NCI-H2081 treated with DMSO at 0.1 percent for 48 hours (cell line): ENCODE measurements at places on chromosomes 7 and 10.

- no peak for DNase-seq
These were observed 87.1 kb downstream of the NKX6-2 start for GRCh38 chr10:132698761-132699391.

GRCh38 chr10:70418229-70418628 is 14.3 kb downstream of the EIF4EBP2 start:
- DNase-seq, result no peak

DNA sequence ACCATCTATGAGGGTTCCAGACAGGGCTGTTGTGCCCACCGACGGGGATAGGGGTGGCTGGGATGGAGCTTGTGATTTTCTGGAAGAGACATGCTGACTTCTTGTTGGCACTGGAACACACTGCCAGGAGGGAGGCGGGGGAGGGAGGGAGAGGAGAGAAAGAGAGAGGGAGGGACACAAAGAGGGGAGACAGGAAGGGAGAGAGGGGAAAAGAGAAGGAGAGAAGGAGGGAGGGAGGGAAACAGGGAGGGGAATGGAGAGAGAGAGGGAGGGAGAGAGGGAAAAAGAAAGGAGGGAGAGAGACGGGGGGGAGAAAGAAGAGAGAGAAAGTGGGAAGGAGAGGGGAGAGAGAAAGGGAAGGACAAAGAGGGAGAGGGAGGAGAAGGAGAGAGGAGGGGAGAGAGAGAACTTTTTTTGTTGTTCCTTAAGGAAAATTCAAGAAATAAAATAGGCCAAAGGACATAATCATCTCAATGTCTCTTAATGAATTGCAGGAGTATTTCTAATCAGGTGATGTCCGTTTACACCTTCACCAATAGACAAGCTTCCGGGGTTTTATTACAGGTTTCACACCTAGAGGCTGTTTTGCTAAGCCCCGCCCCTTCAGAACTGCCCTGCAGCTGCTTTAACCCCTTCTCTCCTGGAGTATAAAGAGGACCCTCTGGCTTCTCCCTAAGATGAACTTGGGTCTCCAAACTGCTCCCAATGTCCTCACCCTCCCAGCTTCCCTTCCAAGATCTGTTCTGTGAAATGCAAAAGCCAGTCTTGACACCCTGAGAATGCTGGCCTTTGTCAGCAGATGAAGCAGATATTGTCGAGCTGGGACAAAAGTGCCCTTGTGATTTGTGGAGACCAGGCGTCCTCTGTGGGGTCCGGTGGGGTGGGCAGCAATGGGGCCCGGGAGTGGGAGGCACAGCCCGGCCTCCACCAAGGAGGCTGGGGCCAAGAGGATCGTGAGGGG is 82.0 kb upstream of the GTF2IRD1 start:
- DNase-seq, result peak; percentile 27

DNA sequence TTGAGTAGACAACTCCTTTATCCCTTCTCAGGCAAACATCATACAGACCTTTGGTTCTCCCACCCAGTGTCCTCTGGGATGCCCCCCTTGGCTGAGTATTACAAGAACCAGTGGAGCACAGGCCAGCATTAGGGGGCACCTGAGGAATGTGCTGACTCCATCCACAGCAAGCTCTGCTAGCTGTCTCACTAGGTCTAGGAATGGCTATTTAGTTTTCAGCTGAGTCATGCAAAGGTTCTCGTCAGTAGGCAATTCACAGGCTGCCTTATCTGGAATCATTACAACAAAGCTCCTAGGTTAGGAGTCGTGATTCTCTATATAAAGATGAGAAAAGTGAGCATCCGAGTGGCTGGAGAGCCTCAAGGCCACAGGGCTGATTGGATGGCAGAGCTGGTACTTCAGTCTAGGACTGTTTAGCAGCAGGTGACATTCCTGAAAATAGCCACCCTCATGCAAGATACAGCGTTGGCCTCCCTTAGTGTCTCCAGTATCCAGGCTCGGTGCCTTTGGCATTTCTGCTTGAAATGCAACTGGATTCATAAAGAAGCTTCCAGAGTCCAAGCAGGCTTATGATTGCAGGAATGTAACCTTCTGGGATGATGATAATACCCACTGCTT is 75.8 kb downstream of the CDCA7L start:
- DNase-seq, result no peak

GRCh38 chr10:88670497-88670896 is 6.3 kb downstream of the LIPF start:
- DNase-seq, result no peak

GRCh38 chr7:11699666-11700065 is 132.3 kb downstream of the THSD7A start:
- DNase-seq, result no peak

GRCh38 chr10:19977097-19977521 is 160.9 kb downstream of the PLXDC2 start:
- no peak for DNase-seq

- DNase-seq, result no peak
These were observed 293.4 kb upstream of the DKK1 start for GRCh38 chr10:52020702-52021101.

DNA sequence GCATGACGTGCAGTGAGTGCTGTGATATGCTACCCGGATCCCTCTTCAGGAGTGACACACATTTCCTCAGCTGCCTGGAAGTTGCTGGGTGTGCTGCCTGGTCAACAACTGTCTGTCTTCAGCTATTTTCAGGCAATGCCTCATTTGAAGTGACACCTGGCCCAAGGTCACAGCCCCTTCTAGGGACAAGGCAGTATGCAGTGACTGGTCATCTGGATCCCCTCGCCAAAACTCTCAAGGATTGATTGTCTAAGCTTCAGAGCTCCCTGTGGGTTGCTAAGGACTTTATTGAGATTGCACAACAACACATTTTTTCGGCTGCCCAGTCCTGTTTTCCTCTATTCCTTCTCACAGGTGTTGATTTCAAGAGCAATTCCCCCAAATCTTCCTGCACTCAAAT is 108.8 kb downstream of the GNAI1 start:
- no peak for DNase-seq

- DNase-seq, result no peak
These were observed 4.9 kb downstream of the SLC25A13 start for GRCh38 chr7:96316949-96317348.

- no peak for DNase-seq
These were observed 13.9 kb downstream of the CREB3L2 start for GRCh38 chr7:137987968-137988367.

- no peak for DNase-seq
These were observed 40.6 kb downstream of the MICALL2 start for GRCh38 chr7:1418505-1419309.

DNA sequence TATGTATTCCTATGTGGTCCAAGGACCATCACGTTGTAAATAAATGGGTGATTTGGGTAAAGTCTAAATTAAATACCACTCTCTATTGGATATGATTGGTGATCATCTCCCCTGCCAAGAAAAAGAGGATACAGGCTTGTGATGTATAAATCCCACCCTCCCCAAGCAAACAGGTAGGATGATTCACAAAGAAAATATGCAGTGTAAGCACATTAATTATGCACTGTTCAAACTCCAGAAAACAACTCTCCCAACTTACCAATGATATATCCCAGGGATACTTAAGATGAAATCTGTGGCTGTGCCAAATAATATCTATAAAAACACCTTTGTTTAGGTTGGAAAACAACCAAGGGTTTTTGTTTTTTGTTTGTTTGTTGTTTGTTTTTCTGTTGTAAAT is 795.9 kb downstream of the XPNPEP1 start:
- DNase-seq, result no peak

GRCh38 chr7:90777041-90777440 is 180.9 kb downstream of the CDK14 start:
- no peak for DNase-seq

DNA sequence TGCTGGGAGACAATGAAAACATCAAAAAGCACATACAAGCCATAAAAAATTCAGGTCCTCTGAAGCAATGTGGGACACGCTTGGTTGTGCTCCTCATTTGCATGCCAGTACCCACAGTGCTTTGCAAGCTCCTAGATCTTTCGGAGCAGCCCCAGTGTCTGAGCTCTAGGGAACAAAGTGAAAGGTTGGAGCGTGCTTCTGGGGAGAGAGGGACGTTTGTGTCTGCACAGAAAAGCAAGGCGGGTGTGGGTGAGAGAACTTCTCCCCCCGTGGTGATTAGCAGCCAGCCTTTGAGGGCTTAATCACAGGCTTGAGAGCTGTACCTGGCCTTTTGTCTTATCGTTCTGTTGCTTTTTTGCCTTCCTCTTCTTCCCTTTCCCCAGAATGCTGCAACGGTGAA is 76.7 kb upstream of the HABP2 start:
- DNase-seq, result no peak

DNA sequence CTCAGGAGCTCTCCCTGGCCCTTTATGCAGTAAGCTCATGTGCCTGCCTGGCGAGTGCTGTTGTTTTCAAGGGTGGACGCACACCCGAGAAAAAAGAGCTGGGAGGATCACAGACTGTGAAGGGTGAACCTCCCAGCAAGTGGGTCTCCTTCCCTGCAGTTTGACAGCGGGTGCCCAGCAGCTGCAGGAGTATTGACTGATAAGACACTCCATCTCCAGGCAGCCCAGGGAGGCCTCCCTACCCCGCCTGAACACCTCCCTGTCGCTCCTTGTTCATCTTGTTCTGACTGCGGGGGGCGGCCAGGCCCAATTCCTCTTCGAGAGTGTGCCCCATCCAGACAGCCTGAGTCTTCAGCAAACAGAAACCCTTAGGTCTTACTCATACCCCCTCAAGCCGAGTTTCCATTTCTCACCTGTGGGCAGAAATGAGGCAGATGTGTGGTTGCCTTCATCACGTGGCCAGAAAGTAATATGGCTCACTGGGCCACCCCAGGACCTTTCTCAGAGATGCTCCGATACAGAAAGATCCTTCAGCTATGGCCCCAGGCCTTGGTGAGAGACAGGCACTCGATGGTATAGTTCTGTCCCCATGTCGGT is 17.2 kb downstream of the MDH2 start:
- no peak for DNase-seq

DNA sequence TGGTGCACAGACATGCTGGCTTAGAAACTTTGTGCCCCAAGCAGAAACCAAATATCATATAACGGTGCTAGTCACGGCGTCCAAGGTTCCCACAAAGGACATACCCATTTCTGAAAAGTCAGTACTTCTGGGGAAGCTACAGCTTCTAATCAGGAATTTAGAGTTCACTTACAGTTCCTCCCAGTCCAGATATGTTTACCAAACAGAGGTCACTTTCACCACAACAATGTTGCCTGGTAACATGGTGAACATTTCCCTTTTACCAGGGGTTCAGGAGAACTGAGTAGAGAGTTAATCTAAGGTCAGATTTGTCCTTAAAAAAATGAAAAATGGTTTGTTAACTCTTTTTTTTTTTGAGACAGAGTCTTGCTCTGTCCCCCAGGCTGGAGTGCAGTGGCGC is 265.9 kb upstream of the MKLN1 start:
- no peak for DNase-seq

- DNase-seq, result no peak
These were observed 17.6 kb upstream of the MCM10 start for GRCh38 chr10:13143766-13144165.

GRCh38 chr10:22338931-22339330 is 6.4 kb upstream of the SPAG6 start:
- no peak for DNase-seq

- DNase-seq, result no peak
These were observed 87.9 kb downstream of the STRA8 start for GRCh38 chr7:135321556-135321955.

DNA sequence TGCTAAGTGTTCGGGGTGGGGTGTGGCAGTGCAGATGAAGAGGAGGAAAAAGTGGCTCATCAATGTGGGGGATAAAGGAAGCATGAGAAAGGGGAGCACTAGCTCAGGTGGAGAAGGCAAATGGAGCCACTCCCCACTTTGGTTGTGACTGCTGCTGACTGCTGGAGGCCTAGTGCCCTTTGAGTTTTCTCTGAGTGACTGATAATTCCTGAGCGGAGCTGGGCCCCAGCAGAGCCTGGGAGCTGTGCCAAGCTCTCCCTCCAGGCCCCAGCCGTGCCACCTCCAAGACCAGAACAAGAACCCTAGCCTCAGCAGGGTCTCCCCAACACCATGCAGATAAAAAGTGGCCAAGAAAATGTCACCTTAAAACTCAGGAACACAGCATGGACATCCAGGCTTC is 9.7 kb upstream of the RASSF4 start:
- no peak for DNase-seq

DNA sequence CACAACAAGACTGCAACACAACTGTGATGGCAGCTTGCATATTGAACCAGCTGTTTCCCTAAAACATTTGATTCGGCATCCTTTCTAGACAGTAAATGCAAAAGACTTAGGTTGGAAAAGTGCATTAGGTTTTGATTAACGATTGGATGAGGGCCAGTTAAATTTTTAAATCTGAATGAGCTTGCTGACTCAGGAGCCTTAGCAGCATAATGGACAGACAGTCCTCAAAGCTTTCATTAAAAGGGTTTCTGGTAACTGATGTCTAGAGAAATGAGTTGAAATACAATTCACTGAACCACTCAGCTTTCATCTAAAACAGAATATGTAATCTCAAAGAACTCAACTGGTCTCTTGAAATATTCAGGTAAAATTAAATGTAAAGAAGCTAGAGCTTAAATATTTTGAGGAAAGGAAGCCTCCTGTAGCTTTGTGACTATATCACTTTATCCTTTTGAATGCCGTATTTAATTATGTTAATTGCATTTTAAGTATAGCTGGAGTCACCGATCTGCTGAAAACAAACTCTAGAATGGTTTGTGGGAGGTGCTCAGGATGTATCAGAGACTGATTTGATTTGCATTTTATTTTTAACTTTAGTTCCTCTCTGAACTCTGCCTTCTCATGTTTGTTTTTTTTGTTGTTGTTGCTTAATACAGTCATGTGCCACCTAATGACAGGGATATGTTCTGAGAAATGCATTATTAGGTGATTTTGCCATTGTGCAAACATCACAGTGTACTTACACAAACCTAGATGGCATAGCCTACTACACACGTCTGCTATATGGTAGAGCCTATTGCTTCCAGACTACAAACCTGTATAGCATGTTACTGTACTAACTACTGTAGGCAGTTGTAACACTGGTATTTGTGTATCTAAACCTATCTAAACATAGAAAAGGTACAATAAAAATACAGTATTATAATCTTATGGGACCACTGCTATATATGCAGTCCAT is 29.2 kb upstream of the ATRNL1 start:
- no peak for DNase-seq

DNA sequence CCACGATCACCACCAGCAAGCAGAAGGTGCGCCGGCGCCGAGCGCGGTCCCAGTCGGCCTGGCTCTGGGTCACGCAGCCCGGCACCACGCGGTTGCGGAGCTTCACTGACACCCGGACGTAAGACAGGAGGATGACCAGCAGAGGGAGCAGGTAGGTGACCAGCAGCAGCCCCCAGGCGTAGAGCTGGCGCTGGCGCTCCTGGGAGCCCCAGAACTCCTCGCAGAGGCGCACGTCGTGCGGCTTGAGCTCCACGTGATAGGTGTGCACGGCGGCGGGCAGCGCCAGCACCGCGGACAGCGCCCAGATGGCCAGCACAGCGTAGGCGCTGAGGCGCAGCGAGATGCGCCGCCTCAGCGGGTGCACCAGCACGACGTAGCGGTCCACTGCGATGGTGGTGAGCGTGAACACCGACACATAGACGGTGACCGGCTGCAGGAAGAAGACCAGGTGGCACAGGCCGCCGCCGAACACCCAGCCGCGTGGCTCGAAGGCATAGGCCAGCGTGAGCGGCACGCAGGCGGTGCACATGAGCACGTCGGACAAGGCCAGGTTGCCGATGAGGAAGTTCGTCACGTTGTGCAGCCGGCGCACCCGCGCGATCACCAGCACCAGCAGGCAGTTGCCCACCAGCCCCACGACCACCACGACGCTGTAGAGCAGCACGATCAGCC is 920 bp downstream of the PRLHR start:
- DNase-seq, result no peak
